ENCODE measurements at places on chromosomes 2 and 18.

DNA sequence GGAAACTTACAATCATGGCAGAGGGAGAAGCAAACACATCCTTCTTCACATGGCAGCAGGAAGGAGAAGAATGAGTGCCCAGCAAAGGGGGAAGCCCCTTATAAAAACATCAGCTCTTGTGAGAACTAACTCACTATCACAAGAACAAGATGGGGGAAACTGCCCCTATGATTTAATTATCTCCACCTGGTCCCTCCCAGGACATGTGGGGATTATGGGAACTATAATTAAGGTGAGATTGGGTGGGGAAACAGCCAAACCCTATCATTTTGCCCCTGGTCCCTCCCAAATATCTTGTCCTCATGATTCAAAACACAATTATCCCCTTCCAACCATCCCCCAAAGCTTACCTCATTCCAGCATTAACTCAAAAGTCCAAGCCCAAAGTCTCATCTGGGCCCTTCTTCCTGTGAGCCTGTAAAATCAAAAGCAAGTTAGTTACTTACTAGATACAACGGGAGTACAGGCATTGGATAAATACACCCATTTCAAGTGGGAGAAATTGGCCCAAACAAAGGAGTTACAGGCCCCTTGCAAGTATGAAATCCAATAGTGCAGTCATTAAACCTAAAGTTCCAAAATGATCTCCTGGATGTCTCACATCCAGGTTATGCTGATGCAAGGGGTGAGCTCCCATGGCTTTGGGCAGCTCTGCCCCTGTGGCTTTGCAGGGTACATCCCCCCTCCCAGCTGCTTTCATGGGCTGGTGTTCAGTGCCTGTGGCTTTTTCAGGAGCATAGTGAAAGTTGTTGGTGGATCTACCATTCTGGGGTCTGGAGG is 122.3 kb downstream of the MYCN start:
- no peak for DNase-seq

GRCh38 chr2:73987109-73987947 is 2.6 kb downstream of the TET3 start:
- no peak for DNase-seq

GRCh38 chr2:86788881-86789686 is 1.6 kb downstream of the CD8A start:
- DNase-seq = no peak

DNA sequence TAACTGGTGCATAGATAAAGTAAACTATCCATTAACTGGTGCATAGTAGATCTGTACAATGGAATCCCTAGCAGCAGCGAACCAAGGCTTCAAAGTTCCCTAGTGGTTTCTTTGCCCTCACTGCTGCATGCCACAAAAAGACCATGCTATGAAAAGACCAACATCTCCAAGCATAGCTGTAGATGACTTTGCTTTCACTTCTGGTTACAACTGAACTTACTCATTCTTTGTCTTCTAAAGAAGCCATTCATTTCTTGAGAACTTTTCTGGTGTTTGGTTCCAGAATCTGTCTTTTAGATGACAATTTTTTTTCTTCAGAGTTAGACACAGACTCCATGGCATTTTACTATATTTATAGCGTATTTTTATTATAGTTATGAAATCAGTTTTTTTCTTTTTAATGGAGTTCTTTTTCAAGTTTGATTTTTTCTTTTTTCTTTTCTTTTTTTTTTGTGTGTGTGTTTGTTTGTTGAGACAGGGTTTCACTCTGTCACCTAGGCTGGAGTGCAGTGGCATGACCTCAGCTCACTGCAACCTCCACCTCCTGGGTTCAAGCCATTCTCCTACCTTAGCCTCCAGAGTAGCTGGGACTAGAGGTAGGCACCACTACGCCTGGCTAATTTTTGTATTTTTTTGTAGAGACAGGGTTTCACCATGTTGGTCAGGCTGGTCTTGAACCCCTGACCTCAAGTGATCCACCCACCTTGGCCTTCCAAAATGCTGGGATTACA is 63.6 kb downstream of the SLC35F5 start:
- no peak for DNase-seq

GRCh38 chr18:58299936-58300335 is 255.9 kb downstream of the NEDD4L start:
- no peak for DNase-seq

- no peak for DNase-seq
Measured at GRCh38 chr2:157421331-157421944, 22.5 kb downstream of the CYTIP start.

DNA sequence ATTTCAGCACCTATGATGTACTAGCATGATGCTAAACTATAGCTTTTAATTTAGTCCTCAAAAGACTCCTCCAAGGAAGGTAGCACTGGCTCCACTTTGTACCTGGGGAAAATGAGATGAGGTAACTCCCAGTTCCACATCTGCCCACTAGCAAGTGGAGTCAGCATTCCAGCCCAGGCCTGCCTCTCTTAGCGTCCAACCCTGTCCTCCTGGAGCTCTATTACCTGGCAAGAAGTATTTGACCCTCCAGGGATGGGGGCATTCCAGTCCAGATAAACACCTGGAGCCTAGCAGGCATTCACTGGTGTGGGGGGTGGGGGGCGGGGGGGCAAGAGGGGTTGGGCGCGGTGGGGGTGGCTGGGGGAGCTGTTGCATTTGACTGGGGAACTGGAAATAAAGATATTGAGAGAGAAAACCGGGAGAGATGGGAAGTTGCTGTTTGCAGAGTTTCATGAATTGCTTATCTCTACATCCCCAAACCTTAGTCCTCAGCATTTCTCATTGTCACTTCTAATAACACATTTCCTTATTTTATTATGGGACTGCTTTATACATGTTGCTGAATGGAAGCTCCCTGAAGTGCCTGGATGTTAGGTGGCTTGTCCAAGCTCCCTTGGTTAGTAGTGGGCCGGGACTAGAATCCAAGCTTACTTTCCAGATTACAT is 22.0 kb upstream of the FZD5 start:
- no peak for DNase-seq

- no peak for DNase-seq
Measured at GRCh38 chr2:11680182-11680900, 10.3 kb upstream of the NTSR2 start.

GRCh38 chr18:47246027-47246971 is 5.2 kb downstream of the SKOR2 start:
- DNase-seq = no peak

DNA sequence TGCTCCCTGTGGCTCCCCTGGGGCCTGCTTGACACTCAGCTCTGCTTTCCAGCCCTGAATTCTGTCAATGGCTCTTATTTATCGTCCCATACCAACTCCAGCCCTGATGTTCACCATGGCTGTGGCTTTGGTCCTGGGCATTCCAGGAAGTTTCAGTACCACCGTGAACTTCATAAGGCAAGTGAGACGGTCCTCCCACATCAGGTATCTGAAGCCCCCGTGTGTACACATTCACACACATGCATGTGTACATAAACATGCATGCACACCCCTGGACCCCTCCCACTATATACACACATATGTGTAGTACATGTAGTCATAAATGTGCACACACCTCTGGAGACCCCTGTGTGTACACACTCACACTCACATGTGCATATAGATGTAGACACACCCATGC is 43.3 kb upstream of the PUM2 start:
- no peak for DNase-seq

- no peak for DNase-seq
Measured at GRCh38 chr2:241975593-241976284, 106.2 kb downstream of the RTP5 start.

- no peak for DNase-seq
Measured at GRCh38 chr2:191023235-191023679, 9.3 kb upstream of the STAT1 start.

GRCh38 chr2:185374878-185375277 is 363.7 kb upstream of the FSIP2 start:
- DNase-seq = no peak

- DNase-seq = no peak
Measured at GRCh38 chr2:37858400-37858711, 66.7 kb upstream of the RMDN2 start.

DNA sequence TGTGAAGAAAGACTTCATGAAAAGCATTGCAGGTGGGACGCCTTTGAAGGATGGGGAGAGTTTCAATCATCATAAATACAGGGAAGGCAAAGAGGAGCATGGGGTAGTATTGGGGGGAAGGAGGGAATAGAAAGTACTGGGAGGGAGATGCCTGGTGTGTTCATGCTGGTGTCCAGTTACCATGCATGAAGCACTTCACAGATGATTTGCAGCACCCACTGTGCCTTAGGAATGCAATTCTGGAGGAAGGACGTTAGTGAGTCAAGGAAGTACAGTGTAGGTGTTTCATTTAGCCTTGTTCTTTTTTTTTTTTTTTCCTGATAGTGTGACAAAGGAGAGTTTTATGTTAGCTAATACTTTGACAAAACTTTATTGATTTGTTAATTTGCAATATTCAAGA is 36.8 kb downstream of the ADAM23 start:
- DNase-seq = no peak

DNA sequence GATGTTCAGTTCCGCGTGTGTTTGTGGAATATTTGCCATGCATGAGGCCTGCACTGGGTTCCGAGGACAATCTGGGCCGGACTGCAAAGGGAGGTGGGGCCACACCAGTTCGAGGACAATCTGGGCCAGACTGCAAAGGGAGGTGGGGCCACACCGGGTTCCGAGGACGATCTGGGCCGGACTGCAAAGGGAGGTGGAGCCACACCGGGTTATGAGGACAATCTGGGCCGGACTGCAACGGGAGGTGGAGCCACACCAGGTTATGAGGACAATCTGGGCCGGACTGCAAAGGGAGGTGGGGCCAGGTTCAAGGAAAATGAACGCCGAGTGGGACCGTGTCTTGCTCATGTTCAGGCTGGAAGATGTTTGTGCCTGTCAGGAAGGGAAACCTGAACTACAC is 97.8 kb upstream of the HDAC4 start:
- no peak for DNase-seq

DNA sequence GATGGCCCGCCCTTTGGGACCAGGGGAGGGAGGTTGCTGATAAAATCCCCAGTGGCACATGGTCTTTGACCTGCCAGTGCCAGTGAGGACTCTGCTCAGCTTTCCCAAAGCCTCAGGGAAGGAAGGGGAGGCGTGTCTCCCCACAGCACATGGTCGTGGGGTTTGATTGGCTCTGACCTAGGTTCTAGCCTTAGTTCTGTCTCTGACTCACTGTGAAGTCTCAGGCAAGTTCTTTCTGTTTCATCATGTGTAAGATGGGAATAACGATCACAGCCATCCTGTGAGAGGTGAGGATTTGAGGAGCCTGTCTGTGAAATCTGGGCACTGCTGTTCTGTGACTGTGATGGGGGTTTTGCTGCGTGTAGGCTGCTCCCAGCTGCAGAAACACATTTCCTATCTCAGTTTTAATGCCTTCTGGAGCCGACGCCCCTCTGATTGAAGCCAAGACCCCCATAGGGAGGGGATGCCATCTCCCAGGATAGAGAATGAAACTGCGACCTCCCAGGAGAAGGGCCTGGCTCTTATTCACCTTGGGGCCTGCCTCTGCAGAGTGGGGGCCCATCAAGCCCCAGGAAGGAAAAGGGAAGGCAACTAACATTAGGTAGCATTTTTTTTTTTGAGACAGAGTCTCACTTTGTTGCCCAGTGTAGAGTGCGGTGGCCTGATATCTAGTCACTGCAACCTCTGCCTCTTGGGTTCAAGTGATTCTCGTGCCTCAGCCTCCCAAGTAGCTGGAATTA is 84.0 kb downstream of the DDX1 start:
- no peak for DNase-seq

DNA sequence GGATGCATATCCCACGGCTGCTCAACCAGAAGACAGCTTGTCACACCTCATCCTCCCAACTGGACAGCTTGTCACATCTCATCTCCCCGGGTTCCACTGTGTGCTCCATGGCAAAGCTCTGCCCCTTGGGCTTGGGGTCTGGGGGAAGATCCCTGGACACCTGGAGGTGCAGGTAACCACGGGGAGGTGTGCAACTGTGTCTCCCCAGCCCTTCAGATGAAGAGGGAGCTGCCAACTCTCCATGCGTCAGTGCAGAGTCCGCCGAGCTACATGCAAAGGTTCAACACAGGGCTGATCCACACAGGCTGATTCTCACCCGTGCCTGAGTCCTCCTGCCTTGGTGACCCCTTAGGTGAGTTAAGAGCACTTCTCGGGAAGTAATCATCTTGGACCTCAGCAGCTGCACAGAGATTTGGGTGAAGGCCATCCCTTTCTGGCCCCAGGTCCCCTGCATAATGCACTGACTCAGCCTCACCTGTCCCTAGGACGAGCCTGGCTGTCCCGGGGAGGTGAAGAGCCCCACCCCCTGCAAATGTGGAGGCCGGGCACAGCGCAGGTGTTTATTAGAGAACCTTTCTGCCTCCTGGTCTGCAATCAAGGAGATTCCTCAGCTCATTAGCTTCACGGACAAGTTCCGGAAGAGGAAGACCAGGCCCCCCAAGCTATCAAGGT is 157.9 kb downstream of the PXDN start:
- no peak for DNase-seq

GRCh38 chr18:3117493-3118192 is 102.1 kb downstream of the MYOM1 start:
- DNase-seq = no peak

Data from activated T-helper 9 cell treated with anti-CD3 and anti-CD28 coated beads, Interleukin-2, amount 50 U/mL, for 16 hours (primary cell).